ENCODE measurements at places on chromosomes 7 and 10.

DNA sequence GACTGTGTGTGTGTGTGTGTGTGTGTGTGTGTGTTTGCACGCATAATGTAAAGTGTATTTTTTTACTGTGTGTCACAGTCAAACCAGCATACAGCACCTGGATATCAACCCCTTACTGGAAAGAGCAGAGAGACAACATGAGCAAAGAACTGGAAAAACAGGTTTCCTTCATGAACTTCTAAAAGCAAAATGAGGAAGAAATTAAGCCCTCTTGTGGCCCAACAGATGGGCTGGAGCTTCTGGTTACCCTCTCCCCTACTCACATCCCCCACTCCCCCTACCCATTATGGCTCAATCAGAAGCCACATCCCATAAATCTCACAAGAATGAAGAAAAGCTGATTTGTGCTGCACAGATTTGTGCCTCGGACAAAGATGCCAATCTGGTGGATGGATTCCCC, 36.2 kb downstream of the PDE1C start:
- DNase-seq, result no peak

DNA sequence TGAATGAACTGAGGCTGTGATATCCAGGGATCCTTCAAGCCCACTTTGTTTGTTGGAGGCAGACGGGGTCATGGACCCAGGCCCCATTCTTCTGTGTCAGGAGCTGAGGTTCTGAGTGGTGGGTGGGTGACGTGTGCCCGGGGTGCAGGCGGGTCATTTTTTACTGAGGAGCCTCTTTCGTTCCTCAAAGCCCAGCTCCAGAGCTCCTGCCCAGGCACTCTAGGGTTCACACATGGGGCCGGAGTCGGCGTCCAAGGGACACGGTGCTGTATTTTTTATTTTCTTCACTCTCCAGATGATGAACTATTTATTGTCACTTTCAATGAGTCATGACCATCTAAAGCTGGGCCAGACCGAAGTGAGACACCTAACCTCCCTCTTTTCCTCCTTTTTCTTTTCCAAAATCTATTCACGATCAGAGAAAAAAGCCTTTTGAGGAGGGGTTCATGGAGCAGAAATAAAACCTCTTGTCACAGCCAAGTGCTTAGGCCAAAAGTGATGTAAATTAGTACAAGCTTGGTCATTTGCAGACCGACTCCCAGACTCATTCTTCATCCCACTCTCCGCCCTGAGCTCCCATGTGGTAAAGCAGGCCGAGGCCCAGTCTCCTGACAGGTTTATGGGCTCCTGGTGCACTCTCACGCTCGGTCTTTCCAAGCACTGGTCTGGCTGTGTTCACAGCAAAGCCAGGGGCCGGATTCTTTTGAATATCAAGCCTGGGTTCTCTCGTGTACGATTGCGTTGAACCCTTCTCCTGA, 41.4 kb upstream of the PITRM1 start:
- no peak for DNase-seq

DNA sequence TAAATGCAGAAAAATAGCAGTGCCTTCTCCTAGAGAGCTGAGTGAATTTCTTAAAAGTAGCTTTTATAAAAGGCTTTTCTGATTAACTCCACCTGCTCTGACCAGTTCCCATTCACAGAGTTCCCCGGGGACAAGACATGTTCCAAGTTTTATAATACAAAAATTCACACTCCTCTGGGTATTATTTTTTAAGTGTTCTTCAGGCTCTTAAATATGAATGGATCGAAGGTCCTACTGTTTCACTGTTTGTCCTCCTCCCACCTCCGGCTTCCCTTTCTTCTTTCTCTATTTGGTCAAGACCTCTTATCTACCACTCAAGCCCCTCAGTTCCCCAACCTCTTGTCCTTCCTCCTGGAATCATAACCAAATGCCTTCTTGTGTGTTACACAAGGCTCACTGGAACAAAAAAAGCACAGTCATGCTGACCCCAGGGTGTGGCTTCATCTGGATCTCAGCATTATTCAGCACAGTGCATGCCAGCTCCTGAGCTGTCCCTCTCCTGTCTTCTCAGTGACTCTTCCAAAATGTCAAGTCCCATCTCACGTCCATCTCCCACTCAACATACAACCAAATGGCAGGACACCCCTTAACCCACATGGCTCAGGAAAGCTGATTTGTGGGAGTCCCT, 222.4 kb downstream of the SORCS1 start:
- no peak for DNase-seq

DNA sequence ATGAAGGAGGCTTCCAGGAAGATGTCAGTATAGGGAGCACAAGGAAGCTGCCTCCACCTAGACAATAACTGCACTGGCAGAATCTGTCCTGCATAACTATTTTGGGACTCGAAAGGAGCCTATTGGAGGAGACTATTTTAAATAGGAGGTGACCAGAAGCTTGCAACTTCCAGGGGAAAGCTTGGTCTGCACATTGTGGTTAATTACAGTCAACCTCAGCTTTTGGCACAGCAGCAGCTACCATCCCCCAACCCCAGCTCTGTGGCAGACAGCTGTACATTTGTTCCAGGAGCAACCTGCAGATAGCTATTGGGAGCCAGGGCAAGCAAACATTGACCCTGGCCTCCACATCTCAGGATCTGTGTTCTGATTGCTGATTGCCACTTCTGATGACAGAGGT, 46.3 kb upstream of the NANOS1 start:
- peak; percentile 36 for DNase-seq

GRCh38 chr7:77558284-77558967, 21.3 kb downstream of the PTPN12 start:
- no peak for DNase-seq

- no peak for DNase-seq
These were observed 45.7 kb downstream of the SEMA3C start for GRCh38 chr7:80873140-80873539.

GRCh38 chr7:37675749-37676148, 7.8 kb upstream of the GPR141 start:
- no peak for DNase-seq

DNA sequence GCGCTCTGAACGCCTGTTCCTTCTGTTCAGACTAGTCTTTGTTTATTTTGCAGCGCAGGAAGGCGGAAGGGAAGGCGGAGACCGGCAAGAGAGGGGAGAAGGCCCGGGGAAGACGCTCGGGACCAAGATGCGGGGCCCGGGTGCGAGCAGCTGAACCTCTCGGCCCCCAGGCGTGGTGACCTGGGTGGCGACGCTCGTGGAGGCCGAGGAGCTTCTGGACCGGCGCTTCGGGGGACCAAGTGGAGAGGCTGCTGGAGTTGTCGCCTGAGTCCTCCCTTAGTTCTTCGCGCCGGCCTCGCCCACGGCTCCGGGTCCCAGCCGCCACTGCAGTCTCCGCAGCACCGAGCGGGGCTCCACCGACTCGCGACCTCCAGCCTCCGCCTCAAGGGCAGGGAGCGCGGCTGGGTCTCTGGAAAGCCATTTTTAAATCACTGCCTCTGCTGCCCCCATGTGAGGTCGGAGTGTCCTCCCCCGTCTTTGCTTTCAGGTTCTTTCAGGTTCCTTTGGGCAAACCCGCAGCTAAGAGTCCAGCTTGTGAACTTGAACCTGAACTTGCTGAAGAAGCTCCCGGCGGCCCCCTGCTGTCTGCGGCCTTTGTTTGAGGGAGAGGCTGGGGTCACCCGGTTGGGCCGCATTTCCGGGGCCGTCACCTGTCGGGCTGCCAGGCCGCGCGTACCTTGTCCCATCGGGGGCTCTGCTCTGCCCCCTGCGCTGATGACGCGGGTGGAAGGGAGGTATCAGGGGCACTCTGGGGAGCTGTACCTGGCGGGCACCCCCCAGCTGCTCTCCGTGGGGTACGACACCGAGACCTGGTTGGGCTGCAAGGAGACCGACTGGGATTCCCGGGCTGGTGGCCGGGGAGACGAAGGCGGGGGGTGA, 136.0 kb downstream of the KIF20B start:
- no peak for DNase-seq

DNA sequence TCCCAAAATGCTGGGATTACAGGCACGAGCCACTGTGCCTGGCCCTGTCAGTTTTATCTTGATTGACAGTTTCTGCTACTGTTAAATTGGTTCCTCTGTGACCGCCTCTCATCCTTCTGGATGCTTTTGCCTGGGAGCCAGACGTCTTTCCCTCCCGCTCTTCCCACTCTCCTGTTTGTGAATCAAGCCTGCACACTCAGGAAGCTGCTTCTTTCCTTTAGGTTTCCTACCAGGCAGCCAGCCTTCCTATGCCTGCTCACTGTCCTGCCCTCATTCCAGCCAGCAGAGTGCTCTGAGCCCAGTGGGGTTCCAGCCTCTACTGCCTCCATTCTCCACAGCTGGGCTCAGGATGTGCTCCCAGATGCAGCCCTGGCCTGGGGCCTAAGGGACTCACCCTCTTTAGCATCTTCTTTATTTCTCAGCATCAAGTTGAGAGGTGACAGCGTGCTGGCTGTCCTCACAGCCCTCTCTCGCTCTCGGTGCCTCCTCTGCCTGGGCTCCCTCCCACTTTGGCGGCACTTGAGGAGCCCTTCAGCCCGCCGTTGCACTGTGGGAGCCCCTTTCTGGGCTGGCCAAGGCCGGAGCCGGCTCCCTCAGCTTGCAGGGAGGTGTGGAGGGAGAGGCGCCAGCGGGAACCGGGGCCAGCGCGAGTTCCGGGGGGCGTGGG, 5.1 kb downstream of the SH2D4B start:
- DNase-seq, result no peak

DNA sequence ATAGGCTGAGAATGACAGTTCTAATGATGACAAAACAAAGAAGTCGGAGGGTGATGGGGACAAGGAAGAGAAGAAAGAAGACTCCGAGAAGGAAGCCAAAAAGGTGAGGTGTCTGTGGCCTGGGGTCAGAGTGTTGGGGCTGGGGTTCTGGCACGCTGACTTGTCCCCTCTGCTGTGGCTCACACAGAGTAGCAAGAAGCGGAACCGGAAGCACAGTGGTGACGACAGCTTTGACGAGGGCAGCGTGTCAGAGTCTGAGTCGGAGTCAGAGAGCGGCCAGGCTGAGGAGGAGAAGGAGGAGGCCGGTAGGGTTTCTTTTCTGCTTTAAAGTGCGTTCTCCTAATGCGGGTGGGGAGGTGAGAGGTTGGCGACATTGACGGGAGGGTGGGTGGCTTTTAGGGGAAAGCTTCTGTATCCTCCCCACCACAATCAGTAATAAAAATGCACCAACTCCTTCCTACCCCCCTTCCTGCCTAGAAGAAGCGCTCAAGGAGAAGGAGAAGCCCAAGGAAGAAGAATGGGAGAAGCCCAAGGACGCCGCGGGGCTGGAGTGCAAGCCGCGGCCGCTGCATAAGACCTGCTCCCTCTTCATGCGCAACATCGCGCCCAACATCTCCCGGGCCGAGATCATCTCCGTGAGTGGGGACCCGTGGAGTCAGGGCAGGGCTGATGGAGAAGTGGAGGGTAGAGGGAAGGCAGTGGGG, 4.6 kb downstream of the UFSP1 start:
- no peak for DNase-seq

DNA sequence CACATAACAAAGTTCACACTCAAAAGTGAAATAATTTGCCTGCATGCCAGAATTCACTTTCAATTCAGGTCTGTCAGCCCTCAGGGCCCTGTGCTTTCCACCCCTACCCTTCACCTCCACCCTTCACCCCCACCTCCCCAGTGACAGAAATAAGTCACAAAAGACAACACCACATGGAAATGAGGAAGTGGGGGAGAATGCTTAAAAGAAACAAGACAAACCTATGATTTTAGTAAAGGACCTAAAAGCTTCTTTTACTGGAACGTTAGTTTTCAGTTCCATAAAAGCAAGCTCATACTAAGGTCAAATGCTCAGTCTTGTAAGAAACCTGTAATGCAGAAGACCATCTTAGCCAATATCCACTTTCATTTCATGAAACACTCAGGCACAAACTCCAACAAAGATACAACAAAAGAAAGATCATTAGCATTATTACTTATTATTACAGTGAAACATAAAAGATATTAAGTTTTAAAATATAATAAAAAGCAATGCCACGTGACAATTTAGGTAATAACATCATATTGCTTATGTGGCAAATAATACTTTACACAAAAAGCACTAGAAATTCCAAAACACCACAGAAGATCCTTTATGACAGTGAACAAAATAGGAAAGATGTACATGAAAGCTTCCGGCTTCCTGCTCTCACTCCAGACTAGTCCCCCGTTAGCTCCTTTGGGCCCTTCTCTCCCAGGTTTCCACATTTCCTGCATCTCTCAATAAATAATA, 112.1 kb downstream of the LMBR1 start:
- DNase-seq, result no peak
